ENCODE measurements at places on chromosomes 2 and 18. TPM values are rescaled to one million over a fixed set of nuclear protein-coding genes. Genes with fewer than 3 reads are reported as not detected.

DNA sequence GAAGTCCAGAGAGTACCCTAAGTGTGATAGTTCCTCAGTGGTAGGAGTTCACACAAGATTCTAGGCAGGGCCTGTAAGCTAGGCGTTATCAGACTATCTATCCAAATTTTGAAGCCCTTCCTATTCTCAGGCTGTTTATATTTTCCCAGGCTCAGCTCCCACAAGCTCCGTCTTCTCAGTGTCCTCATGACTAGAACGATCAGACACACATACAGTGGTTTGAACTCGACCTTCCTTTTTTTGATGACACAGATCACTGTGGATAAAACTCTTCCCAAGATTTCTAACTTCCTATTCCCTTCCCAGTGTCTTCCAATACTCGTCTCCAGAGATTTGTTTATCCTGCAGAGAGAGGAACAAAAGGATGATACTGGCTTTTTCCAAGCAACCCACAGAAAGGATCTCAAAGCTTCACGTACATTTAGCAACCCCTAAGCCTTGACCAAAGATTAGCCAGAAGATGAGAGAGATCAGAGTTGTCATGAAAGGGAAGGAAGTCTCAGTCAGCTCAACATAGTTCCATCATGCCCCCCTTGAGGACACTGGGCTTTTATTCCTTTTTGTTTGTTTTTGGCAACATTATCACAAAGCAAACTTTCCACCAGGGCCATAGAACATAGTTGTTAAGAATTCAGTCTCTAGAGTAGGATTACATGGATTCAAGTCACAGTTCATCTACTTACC lies 42.3 kb upstream of the DOK6 start:
- H3K27ac ChIP-seq, result no peak overlapping the region
- no peaks in the 10 kb centered on the region for H3K36me3 ChIP-seq
- no peak for DNase-seq
- no peaks in the 10 kb centered on the region for H3K27me3 ChIP-seq
- no peak overlapping the region for H3K4me3 ChIP-seq
- H3K4me1 ChIP-seq, result no peaks in the 10 kb centered on the region

- H3K4me3 ChIP-seq, result no peak overlapping the region
- peaks cover 5% of the 10 kb centered on the region for H3K4me1 ChIP-seq
- H3K27me3 ChIP-seq, result no peaks in the 10 kb centered on the region
- DNase-seq, result no peak
- H3K36me3 ChIP-seq, result no peaks in the 10 kb centered on the region
These were observed 969.7 kb downstream of the DCDC2C start for GRCh38 chr2:4673025-4673489.

- no peak overlapping the region for H3K27ac ChIP-seq
- H3K27me3 ChIP-seq, result peaks cover 6% of the 10 kb centered on the region
- H3K4me3 ChIP-seq, result no peak overlapping the region
- H3K4me1 ChIP-seq, result no peaks in the 10 kb centered on the region
- no peak for DNase-seq
- H3K36me3 ChIP-seq, result no peaks in the 10 kb centered on the region
These were observed 15.3 kb upstream of the PTPN4 start for GRCh38 chr2:119744335-119744939.

- no peak overlapping the region for H3K4me3 ChIP-seq
- H3K27me3 ChIP-seq, result no peaks in the 10 kb centered on the region
- no peaks in the 10 kb centered on the region for H3K4me1 ChIP-seq
- no peak overlapping the region for H3K27ac ChIP-seq
These were observed 13.1 kb downstream of the CHST10 start for GRCh38 chr2:100404411-100404810.

- H3K4me3 ChIP-seq, result no peak overlapping the region
- H3K27me3 ChIP-seq, result peaks cover 14% of the 10 kb centered on the region
- H3K27ac ChIP-seq, result no peak overlapping the region
- H3K36me3 ChIP-seq, result no peaks in the 10 kb centered on the region
These were observed 344.5 kb upstream of the TNP1 start for GRCh38 chr2:217204358-217204757.

DNA sequence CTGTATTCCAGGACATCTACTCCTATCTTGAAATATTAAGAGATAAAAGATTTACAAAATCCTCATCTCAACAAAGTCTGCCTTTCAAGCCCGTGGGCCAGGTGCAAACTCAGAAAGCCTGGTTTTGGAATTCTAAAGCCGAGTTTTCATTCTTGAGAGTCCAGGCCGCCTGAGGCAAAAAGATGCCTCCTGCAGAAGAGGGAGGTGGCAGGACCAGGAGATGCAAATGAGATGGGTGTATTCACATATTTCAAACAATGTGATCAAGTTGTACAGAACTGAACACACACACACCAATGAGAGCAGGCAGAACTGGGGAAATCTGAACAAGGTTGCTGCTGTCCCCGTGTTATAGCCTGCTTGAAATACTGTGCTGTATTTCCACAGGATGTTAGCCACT lies 7.7 kb upstream of the HS6ST1 start:
- no peaks in the 10 kb centered on the region for H3K36me3 ChIP-seq
- no peak for DNase-seq
- no peak overlapping the region for H3K27ac ChIP-seq
- no peak overlapping the region for H3K4me3 ChIP-seq
- peaks cover 7% of the 10 kb centered on the region for H3K27me3 ChIP-seq

- DNase-seq, result no peak
- no peak overlapping the region for H3K27ac ChIP-seq
- peaks cover 44% of the 10 kb centered on the region for H3K27me3 ChIP-seq
- no peaks in the 10 kb centered on the region for H3K4me1 ChIP-seq
- no peaks in the 10 kb centered on the region for H3K36me3 ChIP-seq
These were observed 231.1 kb upstream of the AGAP1 start for GRCh38 chr2:235262750-235263149.

DNA sequence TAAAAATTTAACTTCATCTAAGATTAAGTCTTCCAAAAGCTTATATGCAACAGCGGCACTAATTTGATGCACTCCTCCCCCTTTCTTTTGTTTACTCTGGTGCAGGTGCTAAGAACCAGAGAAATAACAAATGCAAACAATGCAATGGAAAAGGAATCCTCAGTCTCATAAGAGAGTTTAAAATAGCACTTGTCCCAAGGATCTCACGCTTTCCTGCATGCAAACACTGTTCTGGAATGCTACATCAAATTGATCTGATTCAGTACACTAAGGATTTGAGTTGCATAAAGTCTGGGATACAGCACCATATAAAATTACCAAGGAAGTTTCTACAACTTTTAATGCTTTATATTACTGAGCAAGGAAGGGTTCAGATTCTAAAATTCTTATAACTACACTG lies 50.5 kb downstream of the SEPTIN10 start:
- peaks cover 2% of the 10 kb centered on the region for H3K4me1 ChIP-seq
- peaks cover 7% of the 10 kb centered on the region for H3K27me3 ChIP-seq
- no peak for DNase-seq

DNA sequence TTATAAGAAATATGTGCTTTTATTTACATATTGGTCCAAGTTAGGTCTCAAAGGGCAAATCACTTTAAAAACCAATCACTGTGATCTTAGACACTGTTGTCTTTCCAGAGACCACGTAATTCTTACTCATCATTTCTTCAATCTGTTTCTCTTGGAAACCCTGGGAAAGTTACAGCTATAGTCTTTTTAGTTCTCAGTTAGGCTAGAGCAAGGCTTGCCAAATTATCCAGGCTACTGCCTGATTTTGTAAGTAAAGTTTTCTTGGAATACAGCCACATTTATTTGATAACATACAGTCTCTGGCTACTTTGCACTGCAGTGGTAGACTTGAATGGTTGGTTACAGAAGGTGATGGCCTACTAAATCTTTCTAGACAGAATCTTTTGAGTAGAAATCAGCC lies 106.0 kb downstream of the KIAA1328 start:
- DNase-seq, result no peak
- no peaks in the 10 kb centered on the region for H3K4me1 ChIP-seq
- H3K27ac ChIP-seq, result no peak overlapping the region
- peaks cover 2% of the 10 kb centered on the region for H3K36me3 ChIP-seq
- H3K4me3 ChIP-seq, result no peak overlapping the region

Gene CNPPD1
- total RNA-seq, result 68.7 TPM

Gene L3MBTL4
- total RNA-seq, result not detected

Gene HOXD13
- total RNA-seq, result not detected

Gene ADNP2
- 25.8 TPM for total RNA-seq

Gene NEDD4L
- 5.8 TPM for total RNA-seq

Gene LINC00305
- total RNA-seq, result not detected

All from activated CD4-positive, alpha-beta memory T cell treated with anti-CD3 and anti-CD28 coated beads, Interleukin-2, amount 10 ng/mL, durations not matched to agents 7 days and 5 days (primary cell).